ENCODE measurements at places on chromosomes 4 and X. TPM values are rescaled to one million over a fixed set of nuclear protein-coding genes. Genes with fewer than 3 reads are reported as not detected.

- no peak for DNase-seq
Observed at GRCh38 chr4:5992171-5992827, 25.9 kb downstream of the C4orf50 start.

- no peak for DNase-seq
Observed at GRCh38 chrX:118545510-118545909, 49.9 kb downstream of the DOCK11 start.

- DNase-seq = no peak
Observed at GRCh38 chr4:15765910-15766697, 12.0 kb upstream of the CD38 start.

DNA sequence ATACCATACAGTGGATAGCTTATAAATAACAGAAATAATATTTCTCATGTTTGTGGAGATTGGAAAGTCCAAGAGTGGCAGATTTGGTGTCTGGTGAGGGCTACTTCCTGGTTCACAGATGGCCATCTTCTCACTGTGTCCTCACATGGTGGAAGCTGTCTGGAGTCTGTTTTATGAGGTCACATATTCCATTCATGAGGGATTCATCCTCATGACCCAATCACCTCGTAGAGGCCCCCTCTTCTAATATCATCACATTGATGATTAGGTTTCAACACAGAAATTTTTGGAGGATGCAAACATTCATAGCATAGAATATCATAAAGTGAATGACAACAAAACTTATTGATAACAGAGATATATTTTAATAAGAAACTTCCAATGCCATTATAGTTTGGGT lies 568.0 kb downstream of the STIM2 start:
- no peak for DNase-seq

The FGF2 gene
- total RNA-seq = 29.4 TPM

DNA sequence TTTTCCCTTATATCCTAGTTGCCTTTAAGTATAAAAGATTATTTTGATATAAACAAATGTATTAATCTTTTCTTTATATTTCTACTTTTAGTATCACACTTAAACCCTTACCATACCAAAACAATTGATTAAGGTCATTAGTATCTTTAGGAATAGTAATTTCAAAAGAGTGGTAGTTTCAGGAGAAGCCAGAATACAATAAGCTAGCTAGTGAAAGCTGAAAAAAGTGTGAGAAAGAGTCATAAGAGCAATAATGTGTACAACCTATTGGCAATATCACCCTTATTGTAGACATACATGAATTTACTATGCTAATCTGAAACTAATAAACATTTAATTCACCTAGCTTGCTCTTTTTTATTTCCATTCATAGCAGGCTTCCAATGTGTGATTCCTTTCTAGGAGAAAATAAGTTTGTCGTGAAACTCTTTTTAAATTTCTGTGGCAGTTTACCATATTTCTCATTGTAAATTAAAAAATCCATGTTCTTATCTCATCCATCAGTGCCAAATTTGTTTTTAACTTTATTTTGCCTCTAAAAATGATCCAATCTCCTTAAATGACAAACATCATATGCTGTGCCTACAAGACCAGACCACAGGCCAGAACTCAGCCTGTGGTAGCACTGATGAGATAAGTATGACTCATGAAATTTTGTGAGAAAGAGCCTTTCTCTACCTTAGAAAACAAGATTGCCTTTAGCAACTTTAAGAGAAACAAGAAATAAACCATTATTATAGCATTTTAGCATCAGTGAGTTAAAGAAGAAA lies 8.1 kb downstream of the NEK1 start:
- DNase-seq = no peak

The GLRA2 gene
- not detected for total RNA-seq

The AMOT gene
- 36.5 TPM for total RNA-seq

- no peak for DNase-seq
Observed at GRCh38 chrX:25721564-25721963, 416.6 kb upstream of the MAGEB18 start.

The DCLK2 gene
- 3.4 TPM for total RNA-seq

DNA sequence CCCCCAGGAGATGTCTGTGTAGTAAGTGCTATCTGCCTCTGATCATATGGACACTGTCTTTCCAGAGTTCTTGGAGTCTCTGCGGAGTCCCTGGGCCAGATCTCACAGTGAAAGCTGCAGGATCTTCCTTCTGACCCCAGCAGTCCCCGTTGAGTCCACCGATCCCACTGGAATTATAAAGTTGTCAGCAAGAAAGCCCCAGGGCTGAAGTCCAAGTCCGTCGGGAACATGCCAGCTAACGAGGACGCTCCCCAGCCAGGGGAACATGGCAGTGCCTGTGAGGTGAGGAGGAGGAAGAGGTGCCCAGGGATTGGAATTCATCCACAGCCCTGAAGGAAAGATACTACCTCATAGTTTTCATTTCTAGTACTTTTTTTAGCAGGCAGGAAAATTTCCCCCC lies 9.3 kb downstream of the ZNF81 start:
- no peak for DNase-seq

- no peak for DNase-seq
Observed at GRCh38 chr4:155353923-155354540, 22.7 kb downstream of the MAP9 start.

DNA sequence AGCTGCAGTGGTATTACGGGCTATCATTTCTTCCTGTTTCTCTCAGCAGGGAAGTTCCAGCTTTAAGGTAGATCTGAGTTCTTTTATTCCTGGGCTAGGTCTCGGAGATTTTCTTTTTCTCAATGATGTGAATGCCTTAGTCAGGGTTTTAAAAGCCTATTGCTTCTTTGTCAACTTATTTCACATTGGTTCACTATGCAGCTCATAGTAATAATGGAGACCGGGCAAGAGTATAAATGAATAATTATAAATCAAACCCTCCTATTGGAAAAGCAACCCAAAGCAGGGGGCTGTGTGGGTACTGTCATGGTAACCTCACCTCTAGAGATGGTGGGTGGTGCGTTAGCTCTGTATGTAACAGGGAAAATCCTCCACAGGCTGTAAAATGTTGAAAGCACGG lies 563.6 kb downstream of the RPA4 start:
- DNase-seq = no peak

The ANOS1 gene
- total RNA-seq = 7.0 TPM

The SMPX gene
- not detected for total RNA-seq

GRCh38 chr4:139574641-139575040 lies 18.6 kb upstream of the SETD7 start:
- DNase-seq = no peak

DNA sequence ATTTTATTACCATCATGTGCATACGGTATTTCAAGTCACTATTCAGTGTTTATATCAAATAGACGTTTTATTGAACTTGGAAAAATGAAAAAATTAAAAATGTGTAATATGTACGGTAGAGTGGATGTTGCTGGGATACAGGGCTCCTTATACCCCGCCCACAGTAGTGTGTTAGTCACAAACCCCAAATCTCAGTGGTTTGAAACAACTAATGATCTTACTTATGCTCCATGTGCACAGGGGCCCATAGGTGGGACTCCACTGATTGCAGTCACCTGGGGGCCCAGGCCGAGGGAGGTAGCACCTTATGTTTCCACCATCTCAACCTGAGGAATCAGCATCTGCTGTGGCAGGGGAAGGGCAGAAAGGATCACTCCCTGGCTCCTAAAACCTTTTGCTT lies 18.1 kb downstream of the LSM6 start:
- DNase-seq = no peak

GRCh38 chr4:89365776-89366175 lies 58.2 kb upstream of the GPRIN3 start:
- DNase-seq = no peak

The CT55 gene
- total RNA-seq = not detected
